Hematopoietic multipotent progenitor cell (in vitro differentiated cells): ENCODE measurements at places on chromosomes 4 and X.

DNA sequence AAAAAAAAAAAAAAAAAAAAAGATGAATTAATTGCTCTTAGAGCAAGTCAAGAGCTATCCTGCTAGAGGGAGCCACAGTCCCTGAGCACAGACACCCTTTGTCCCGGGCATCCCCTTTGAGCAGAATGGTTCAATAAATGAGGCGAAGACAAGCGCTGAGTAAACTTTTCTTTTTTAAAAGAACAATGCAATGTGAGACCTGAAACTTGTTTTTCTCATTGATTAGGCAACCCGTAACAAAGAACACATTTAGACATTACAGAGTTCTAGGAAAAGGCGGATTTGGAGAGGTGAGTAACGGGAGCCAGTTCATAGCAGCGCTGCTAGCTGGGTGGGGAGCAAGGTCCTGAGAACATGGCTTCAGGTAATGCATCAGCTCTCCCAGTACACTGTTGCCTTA, 46.1 kb downstream of the GRK4 start:
- DNase-seq = peak; percentile 7

- no peak for DNase-seq
These were observed 15.6 kb downstream of the PNMA6F start for GRCh38 chrX:153305972-153306371.

DNA sequence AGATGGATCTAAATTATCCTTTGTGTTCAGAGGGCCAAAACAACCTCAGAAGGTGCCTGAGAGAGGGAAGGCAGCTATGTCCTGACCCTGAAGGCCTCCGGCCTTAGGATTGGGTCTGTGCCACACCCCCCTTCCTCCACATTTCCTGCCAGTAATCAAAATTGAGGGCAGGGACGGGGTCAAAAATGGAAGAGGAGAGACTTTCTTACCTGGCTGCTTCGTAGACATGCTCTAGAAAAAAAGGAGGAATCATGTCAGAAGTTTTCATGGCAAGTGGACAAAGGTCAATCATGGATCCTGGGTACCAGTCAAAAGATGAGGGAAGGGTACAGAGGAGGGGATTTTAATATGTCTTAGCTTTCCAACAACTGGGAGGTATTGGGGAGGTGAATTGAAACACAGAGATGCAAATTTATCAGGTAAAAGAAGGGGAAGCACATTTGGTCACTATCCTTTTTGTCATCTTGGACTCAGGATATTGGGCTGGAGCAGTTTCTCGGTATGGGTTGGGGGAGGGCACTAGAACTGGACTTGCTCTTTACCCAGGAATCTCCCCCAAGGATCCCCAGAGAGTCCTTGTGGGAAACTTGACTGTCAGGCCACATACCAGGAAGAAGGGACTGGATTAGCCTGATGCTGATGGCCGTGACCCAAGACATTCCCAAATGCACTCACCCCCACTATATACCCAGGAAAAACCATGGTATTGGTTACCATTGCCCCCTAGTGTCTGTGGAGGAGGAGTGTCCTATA, 17.1 kb downstream of the VSIG4 start:
- DNase-seq = no peak

DNA sequence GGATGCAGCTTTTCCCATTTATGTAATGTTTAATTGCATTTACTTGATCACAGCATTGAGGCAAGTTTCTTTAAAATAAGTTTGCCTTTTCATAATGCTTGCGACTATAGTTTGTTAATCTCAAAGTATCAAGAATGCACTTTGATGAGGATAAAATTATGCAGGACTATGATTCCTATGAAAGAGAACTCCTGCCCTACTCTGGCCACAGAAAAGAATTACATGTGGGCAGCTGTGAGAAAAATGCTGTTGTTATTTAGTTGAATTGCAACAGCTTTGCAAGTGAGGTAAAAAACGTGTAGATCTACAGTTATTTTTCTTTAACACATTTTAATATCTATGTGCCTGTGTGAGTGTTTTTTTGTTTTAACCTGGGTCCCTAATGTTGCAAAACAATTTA, 12.5 kb upstream of the OSTC start:
- no peak for DNase-seq

DNA sequence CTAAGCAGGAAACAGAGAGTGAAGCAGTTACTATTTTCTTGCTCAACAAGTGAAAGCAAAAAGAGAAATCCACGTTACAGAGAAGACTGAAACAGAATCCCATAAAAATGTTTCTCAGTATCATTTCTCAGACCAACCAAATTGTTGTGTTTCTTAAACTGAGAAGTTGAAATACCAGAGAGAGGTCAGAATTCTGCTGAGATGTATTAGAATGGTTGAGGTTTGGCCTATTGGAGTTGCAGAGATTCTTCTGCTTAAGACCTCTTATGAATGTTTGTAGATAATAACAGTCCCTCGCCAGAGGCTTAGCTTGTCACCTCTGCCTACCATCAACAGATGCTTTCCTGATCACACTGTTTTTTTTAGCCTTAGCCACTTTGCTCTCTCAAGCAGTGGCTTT, 481.4 kb downstream of the TRIML1 start:
- no peak for DNase-seq

DNA sequence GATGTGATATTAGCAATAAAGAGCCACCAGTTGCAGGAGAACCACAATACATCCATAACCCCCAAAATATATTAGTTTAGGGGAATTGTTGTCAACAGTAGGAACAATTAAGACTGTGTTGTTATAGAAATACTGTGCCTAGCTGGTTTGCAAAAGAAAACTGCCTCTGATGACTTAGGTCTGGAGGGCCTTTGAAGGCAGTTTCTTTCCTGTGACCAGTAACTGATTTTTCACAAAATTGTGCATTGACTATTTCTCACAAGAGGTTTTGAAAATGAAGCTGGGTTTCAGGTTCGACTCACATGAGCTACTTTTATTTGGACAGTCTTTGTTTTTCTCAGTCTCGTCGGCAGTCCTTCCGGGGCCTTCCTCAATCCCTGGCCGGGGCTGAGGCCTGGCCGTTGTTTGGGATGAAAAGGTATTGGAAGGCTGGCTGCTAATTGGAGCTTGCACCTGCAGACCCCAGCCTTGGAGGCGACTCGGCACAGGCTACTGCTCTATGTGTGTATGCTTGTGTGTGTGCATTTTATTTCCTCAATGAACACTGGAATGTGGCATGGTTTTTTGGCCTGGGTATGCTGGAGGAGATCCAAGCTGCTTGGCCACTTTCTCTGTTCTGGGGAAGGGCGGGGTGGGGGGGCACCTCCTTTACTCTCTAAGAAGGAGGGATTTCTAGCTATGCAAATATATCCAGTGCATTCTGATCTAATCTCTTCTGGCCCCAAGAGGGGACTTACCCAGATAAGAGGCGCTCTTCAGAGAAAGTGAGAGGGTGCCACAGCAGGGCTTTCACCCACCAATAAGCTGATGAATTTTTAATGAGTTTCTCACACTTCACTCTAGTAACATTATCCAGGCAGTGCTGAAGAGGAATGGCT, 49.5 kb upstream of the LNX1 start:
- DNase-seq = no peak

DNA sequence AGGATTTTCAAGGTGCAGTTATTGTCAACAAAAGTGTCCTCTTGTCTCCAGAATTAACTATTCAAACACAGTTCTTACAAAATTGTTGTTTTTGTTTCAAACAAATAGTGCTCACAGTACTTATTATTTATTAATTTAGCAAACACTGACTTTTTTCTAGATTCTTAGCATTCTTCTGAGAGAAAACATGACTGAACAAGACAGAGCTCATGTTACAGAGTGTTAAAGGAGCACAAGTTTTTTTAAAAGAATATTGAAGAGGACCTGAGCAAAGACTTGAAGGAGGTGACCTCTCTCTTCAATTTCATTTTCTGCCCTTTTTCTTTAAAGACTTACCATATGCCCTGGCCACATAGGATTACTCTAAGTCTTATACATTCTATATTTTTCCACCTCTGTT, 2220.3 kb upstream of the AGA start:
- DNase-seq = no peak

GRCh38 chrX:20313899-20314298, 47.2 kb upstream of the RPS6KA3 start:
- DNase-seq = no peak

GRCh38 chr4:110626532-110627153, 3.8 kb upstream of the PITX2 start:
- no peak for DNase-seq

DNA sequence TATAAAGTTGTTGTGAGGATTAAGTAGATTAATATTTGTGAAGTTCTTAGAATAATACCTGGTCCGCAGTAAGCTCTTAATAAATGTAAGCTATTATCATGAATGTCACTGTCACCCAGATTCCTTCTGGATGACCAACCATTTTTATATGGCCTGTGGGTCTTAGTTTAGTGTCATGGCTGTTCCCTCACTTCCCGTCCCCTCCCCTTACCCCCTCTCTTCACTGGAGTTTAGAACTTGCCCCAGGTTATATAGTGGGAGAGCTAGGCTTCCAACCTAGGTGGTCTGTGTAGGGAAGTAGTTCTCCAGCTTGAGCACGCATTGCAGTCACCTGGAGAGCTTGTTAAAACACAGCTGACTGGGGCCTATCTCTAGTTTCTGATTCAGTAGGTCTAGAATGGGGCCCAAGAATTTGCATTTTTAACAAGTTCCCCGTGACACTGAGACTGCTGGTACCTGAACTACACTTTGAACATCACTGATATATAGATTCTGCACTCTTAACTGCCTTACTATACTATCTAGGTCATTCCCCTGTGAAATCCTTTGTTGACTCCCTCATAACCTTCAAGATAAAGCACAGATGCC, 66.9 kb upstream of the PLAC1 start:
- no peak for DNase-seq

GRCh38 chr4:80592950-80593349, 257.4 kb downstream of the CFAP299 start:
- DNase-seq = no peak

GRCh38 chr4:123622572-123622971, 226.0 kb downstream of the SPRY1 start:
- DNase-seq = no peak

GRCh38 chrX:154712781-154713740, 37.8 kb downstream of the GAB3 start:
- DNase-seq = peak; percentile 53

DNA sequence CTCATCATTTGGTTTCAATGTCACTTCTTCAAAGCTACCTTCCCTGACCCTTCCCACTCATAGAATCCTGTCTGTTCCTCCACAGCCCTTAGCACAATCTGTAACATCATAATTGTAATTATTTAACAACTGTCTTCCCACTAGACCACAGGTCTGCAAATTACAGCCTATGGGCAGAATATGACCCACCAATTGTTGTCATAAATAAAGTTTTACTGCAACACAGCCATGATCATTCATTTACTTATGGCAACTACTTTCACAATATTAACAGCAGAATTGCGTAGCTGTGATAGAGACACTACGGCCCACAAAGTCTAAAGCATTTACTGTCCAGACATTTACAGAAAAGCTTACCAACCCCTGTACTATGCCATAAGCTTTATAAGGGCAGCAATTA, 15.9 kb downstream of the USP46 start:
- no peak for DNase-seq

DNA sequence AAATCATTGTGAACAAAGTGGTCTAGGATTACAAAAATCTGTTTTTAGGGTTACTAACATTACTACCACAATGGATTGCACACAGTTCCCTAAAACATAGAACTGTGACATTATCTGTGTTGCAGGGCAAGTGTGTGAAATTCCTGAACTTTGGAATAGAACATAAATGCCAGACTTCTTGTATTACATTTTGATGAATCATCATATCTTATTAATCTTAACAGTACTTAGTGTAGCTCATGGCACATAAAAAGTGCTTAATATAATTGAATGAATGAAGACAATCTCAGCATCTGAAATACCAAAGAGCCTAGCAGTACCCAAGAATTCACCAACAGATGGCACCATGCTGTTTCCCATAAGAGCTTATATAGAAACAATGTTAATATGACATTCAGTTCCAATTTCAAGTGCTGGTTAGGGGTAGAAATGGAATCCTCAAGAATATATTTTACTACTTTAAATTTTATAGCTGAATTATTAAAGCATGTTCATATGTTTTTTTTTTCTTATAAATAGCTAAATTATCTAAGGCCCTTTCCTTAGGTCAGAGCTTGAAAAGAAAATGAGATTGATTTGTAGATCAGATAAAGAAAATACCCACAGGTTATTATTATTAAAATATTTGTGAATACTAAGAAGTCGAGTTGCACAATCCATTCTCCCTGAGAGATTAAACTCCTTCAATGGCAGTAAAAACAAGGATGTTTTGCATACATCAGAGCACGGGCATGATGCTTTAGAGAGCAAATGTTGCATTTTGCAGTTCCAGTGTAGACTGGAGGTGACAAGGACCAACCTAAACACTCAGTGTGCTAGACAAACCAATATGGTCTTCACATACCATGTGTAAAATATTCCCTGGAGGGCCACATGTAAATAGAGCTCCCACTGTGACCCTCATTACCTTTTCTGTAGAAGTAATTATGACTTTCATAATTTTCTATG, 25.7 kb upstream of the SHISA3 start:
- peak; percentile 34 for DNase-seq

GRCh38 chr4:41067369-41067768, 147.0 kb downstream of the APBB2 start:
- no peak for DNase-seq

DNA sequence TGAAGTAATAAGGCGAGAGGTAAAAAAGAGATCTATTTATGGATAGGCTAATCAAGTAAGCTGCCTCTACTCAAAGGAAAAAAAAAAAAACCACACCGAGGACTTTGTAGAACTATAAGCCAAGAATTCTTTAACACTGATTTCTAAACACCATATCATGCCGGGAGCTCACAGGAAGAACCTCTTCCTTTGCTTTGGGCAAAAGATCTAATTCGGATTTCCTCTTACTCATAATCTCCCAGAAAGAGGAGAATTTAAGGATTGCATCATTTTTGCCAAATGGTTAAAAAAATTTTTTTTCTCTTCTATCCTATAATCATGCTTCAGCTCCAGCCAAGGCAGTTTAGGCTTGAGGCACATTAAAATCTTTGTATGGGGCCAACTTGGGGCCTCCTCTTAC, 95.5 kb downstream of the ZNF827 start:
- no peak for DNase-seq
